ENCODE measurements at places on chromosomes 6 and 20.

DNA sequence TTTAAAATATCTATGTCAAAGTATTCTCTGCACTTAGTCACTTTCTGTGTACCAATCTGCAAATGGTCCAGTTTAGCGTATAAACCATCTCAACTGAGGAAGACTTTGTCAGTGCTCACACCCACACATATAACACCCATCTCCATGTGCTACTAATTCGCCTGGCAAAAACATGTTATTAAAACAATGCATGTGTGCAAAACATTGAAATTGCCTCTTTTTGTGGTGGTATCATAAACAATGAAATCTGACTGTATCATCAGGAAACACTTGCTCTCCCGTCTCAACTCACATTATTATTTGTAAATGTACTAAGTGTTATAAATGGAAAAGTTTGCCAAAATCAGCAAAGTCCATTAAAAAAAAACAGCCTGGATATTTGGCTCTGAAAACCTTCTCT, 105.9 kb upstream of the FOXC1 start:
- no peak for DNase-seq

DNA sequence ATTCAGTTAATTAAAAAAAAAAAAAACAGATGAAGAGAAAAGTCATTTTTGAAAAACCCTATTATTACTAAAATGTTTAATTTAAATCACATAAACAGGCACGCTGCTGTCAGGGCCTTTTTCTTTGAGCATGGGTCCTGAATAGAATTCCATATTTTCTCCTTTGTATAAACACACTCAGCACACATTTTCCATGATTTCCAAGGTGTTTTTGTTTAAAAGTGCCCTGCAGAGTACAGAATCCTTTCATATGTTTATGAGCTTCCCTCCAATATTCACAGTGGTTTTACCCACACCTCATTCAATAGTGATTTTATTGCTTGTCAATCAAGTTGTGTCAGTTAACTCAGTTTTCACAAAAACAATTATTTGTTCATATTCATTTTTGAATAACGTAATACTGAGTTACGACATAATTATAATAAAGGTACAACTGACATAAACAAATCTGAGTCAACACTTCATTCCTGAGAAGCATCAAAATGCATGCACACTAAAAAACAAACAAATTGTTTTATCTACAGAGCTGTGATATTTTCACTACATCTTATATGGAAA, 15.2 kb downstream of the SLC35B3 start:
- DNase-seq: no peak

- no peak for DNase-seq
Measured at GRCh38 chr6:40369891-40370290, 217.3 kb downstream of the LRFN2 start.

- DNase-seq: no peak
Measured at GRCh38 chr6:138522611-138523010, 23.3 kb upstream of the NHSL1 start.

DNA sequence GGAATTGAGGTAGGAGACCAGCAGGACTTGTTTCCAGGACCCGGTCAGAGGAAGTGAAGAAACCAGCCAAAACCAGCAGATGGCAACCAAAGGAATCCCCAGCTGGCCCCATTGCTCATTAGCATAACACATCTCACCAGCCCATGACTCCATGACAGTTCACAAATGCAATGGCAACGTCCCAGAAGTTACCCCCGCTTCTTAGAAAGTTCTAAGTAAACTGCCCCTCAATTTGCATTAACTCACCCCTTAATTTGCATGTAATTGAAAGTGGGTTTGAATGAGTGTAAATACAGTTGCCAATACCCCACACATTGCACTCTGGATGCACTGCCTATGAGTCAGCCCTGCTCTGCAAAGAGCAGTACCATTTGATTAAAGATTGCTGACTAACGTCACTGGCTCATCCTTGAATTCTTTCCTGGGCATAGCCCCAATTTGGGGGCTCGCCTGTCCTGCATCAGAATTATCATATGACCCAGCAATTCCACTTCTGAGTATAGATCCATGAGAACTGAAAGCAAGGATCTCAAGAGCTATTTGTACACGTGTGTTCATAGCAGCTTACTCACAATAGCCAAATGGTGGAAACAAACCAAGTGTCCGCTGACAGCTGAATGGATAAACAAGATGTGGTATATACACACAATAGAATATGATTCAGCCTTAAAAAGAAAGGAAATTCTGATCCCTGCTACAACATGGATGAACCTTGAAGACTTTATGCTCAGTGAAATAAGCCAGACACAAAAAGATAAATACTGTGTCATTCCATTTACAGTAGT, 36.4 kb downstream of the MYLK4 start:
- DNase-seq: no peak

- no peak for DNase-seq
Measured at GRCh38 chr6:94270091-94270948, 851.0 kb upstream of the EPHA7 start.

DNA sequence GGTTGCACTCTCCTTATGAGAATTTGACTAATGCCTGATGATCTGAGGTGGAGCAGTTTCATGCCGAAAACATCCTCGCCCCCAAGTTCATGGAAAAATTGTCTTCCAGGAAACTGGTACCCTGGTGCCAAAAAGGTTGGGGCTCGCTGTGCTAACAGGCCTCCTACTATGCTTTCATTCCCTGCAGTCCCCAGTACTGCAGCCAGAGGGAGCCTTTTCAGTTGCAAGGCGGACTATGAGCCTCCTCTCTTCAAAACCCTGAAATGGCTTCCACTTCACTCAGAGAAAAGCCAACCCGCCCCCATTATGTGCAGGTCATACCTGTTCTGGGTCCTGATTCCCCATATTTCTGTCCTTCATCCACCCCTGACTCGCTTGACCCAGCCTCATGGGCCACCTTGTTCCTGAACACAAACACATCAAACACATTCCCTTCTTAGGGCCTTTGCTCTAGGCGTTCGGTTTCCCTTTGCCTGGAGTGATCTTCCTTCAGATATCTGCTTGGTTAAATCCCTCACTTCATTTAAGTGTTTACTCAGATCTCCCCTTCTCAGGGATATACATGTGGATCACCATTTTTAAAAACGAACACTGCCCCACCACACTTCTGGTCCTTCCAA, 173.7 kb downstream of the PHACTR1 start:
- peak; percentile 52 for DNase-seq

DNA sequence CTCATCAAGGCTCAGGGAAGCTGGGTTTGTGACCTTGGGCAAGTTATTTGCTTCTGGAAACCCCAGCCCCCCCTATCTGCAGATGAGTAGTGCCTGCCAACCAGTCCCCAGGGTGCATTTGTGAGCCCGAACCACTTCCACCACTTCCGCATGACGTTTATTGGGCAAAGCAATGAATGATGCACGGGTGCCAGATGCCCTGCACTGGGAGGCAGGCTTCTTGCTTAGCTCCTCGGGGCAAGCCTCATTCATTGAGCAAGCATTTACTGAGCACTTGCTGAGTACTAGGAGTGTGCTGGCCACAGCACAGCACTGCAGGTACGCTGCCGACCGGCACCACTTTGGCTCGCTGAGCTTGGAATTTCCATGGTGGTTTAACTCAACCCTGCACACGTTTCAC, 60.2 kb downstream of the GNAS-AS1 start:
- DNase-seq: no peak

Data from activated naive CD4-positive, alpha-beta T cell treated with anti-CD3 and anti-CD28 coated beads, Interleukin-2, amount 10 ng/mL, durations not matched to agents 7 days and 5 days (primary cell).